CD14-positive monocyte (primary cell): ENCODE measurements at places on chromosomes 11 and 22.
A peak's percentile ranks its signal among the peaks of the same experiment; 100 is the strongest.

DNA sequence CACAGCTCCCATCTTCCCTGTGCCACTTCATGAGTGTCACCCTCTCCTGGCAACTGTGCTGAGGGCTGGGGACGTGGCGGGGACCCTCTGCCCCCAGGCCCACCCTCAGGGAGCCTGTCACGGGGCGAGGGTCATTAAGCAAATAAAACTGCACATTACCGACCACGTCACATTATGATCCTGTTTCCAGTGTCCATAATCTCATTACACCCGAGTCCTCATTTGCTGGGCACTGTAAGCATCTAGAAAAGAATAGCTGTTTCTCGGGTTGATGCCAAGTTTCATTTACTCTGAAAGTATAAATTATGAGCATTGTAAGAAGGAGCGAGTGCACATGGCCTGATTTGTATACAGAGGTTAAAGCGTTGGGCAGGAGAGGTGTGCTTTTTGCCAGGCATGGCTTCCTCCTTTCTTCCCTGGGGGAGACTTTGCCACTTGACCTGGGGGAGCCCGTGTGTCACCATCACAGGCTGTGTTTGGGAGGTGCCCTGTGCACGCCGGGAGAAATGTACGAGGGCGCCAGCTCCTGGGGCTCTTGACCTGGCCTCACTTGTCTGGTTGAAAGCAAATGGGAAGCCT, 50.5 kb downstream of the LRP5 start:
- no peak for DNase-seq

GRCh38 chr11:65262381-65262680, 569 bp downstream of the POLA2 start:
- peak; percentile 53 for DNase-seq

DNA sequence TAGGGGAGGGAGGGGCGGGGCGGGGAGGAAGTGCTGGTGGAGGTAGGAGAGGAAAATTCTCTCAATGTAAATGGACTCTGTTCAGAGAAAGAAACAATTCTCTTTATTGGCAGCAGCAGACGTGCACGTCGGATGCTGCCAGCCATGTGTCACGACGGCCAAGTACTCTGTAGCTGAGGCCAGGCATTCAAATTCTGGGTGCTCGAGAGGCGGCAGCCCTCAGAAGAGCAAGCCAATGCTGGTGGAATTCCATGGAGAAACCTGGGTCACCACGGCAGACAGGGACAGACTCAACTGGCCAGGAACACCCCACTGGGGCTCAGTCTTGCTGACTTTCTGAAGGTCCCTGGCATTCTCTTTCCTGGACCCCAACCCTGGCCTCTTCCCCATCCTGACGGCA, 90.8 kb downstream of the ABTB2 start:
- DNase-seq: no peak

- no peak for DNase-seq
Observed at GRCh38 chr11:76007166-76007565, 192.2 kb downstream of the UVRAG start.

DNA sequence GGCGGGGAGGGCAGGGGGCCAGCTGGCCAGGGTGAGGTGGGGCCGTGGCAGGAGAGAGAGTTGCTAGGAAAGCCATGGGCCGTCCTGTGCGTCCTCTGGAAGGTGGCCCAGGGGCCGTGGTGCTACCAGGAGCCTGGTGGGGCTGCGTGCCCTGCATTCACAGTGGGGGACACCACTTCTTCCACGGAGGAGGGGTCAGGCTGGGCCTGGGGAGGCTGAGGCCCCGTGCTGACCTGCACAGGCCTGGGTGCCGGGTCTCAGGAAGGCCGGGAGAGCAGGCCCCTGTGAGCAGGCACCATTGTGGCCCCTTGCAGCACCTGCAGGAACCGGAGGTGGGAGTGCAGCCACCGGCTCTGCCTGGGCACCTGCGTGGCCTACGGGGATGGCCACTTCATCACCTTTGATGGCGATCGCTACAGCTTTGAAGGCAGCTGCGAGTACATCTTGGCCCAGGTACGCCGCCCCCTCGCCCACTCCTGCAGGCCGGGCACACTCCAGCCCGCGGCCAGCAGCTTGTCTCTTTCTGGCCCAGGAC, 12.0 kb downstream of the MUC5B start:
- no peak for DNase-seq

- no peak for DNase-seq
Observed at GRCh38 chr11:1667121-1667850, 29.7 kb upstream of the KRTAP5-6 start.

DNA sequence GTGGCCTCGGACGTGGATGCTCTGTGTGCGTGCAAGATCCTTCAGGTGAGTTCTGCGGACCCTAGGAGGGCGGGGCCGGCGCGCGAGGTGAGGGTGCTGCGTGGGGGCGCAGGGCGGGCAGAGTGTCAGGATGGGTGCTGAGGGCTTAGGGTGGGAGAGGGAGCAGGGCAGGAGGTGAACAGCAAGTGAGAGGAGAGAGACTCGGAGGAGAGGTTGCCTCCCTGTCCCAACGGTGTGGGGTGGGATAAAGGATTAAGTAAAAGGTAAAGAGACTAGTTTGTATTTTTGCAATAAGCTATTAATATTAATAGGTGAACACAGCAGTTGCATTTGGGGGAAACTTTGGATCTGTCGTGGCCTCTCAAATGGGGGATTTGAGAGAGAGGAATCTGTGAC, 451 bp downstream of the CDC45 start:
- DNase-seq: no peak

- no peak for DNase-seq
Observed at GRCh38 chr11:73189723-73190556, 28.1 kb upstream of the P2RY2 start.

GRCh38 chr22:45817745-45818423, 146.2 kb downstream of the ATXN10 start:
- DNase-seq: no peak

DNA sequence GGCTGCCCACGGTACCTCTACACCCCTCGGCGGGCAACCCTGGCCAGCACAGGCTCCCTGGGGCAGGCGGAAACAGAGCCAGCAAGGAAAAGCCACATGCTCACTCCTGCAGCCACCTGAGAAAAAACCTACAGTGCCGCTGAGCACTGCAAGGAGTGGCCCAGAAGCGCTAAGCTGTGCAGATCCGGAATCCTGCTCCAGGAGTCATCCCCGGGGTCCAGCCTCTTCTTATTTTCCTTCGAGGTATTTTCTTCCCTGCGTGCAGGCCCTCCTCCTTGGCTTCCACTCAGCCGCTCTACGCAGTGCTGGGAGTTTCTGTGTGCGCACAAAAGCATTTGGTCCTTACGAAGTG, 81.0 kb downstream of the TRMU start:
- DNase-seq: no peak

GRCh38 chr11:47355283-47356128, 3.0 kb upstream of the MYBPC3 start:
- DNase-seq: no peak

- no peak for DNase-seq
Observed at GRCh38 chr11:133936136-133936535, 20.6 kb downstream of the IGSF9B start.
